ENCODE measurements at places on chromosomes 7 and 10.

- no peak for DNase-seq
Observed at GRCh38 chr10:45239642-45240041, 75.8 kb downstream of the OR13A1 start.

DNA sequence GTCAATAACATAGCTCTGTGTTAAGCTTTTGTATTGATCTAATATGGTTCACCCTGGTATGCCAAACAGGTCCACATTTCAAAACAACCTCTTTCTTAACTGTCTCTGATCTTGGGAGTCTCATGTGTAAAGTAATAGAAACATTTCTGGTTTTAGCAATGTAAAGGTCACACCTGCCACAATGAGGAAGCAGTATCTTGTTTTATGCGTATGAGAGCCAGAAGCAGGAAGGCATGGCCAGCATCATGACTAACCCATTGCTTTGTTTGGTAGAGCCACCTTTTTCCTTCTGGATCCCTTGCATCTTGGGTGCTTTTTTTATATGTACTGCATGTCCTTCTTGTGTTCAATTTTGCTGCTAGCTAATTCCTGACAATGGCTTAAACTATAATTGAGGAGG, 411.3 kb upstream of the SEMA3C start:
- no peak for DNase-seq

DNA sequence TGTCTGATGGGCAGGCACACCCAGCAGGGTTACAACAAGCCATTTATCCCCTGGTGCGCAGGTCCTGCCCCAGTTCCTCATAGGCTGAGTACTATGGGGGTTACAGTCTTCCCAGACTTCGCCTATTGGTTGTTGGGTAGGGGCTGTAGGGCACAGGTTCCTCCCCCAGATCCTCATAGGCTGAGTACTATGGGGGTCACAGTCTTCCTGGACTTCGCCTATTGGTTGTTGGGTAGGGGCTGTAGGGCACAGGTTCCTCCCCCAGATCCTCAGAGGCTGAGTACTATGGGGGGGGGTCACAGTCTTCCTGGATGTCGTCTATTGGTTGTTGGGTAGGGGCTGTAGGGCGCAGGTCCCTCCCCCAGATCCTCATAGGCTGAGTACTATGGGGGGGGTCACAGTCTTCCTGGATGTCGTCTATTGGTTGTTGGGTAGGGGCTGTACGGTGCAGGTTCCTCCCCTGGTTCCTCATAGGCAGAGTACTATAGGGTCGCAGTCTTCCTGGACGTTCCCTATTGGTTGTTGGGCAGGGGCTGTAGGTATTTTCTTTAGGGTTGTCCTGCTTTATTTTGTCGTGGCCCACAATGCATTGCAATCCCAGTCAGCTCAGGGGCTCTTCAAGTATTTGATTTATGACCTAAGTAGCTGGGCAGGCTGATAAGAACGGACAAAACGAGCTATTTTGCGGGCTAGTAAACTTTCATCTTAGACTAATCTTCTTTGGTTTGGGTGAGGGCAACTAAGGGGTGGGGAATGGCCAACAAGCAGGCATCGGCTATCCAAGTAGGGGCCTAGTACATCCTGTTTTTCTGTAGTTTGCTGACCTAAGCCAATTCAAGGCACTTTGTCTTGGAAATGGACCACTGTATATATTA, 3.4 kb downstream of the LRRC27 start:
- DNase-seq = peak; percentile 16

- DNase-seq = peak; percentile 8
Observed at GRCh38 chr10:106582291-106582690, 582.2 kb downstream of the SORCS1 start.

DNA sequence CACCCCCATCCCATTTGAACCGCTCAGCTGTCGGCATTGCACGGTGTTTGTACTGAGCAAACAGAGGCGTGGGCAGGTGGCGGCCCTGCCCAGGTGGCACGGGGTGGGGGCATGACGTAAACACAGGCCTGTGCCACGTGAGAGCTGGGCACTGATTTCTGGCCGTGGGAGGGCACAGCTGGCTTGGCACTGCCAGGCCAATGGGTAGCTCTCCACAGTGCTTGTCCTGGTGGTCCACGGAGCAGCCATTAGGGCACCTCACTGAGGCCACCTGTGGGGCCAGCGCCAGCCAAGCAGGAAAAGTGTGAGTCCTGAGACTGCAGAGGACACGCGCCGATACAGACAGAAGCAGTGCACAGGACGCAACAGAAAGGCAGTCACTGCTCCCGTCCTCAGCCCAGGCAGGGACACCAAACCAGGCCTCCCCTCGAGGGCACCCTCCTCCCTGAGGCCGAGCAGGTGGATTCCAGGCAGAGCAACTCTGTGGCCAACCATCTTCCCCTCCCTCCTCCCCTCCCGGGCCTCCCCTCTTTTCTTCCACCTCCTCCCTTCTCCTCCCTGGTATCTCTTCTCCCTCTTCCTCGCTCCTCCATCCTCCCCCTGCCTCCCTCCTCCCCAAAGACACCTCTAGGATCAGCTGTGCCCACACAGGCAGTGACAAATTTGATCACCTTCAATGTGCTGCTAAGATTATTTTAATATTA, 258.7 kb downstream of the ELFN1 start:
- no peak for DNase-seq

Data from A549 (cell line).